Natural killer cell treated with Interleukin-12 subunit alpha and Interleukin-12 subunit beta and Interleukin-15 and Interleukin-18, amount 100 ng/mL, for 72 hours (primary cell): ENCODE measurements at places on chromosomes 7 and 10. TPM values are rescaled to one million over a fixed set of nuclear protein-coding genes. Genes with fewer than 3 reads are reported as not detected.

DNA sequence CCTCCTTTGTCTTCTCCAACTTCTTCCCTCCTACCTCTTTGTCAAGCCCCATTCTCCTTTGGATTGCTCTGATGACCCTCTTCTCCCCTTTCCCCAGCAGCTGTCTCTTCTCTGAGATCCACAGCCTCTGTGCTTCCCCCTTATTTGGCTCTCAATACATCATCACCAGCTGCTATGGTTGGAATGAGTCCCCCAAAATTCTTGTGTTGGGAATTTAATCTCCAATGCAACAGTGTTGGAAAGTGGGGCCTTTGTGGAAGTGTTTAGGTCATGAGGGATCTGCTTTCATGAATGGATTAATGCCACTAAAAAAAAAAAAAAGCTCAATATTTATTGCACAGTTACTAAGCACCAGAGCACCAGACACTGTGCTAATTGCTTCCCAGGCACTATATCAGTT, 39.2 kb upstream of the FRMD4A start:
- DNase-seq = no peak

DNA sequence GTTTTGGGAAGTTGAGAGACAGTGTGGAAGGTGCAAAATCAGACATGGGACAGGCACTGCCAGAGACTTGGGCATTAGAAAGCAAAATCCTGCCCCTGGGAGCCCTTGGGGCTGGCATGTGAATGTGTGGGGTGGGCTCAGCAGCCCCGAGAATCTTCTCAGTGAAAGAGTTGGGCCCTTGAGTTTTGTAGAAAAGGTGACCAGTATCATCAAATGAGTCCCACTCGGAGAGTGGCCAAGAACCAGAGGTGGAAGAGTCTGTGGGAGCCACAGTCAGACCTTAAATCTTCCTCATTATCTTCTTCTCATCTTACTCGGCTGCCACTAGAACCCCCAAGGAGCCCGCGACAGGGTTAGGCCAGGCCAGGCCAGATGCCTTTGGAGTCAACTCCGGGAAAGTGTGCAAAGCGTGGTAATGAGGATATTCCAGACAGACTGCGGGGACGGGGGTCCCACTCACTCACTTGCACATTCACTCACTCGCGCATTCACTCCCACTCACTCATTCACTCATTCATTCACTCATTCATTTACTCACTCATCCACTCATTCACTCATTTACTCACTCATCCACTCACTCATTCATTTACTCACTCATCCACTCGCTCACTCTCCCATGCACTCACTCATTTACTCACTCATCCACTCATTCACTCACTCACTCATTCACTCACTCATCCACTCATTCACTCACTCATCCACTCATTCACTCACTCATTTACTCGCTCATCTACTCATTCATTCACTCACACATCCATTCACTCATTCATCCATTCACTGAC, 74.9 kb downstream of the CARD11 start:
- DNase-seq = no peak

- no peak for DNase-seq
These were observed 153.4 kb downstream of the ATE1 start for GRCh38 chr10:121774404-121774803.

- no peak for DNase-seq
These were observed 165.9 kb upstream of the PODXL start for GRCh38 chr7:131722371-131722770.

GRCh38 chr7:104548861-104549260, 220.5 kb downstream of the LHFPL3 start:
- DNase-seq = no peak

- DNase-seq = no peak
These were observed 23.4 kb upstream of the AKR1C3 start for GRCh38 chr10:5070648-5071410.

- DNase-seq = no peak
These were observed 797.9 kb downstream of the LRMDA start for GRCh38 chr10:76229341-76229740.

The WAC gene
- total RNA-seq = 136 TPM
